ENCODE measurements at places on chromosomes 5 and 9. TPM values are rescaled to one million over a fixed set of nuclear protein-coding genes. Genes with fewer than 3 reads are reported as not detected.

DNA sequence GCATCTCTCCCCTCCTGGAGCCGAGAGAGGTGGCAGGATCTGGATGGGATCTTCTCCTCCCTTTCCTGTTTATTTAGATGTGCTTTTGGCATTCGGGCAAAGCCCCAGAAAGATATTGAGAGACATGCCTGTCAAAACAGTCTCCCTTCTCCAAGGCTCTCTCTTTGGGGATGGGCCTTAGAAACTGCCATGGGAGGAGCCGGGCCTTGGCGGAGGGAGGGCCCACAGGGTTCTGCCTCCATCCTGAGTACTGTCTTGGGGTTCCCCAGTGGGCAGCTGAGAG lies 41.9 kb downstream of the DAB2IP start:
- DNase-seq, result no peak

GRCh38 chr9:120152295-120152694 lies 427.7 kb downstream of the CDK5RAP2 start:
- peak; percentile 9 for DNase-seq

- no peak for DNase-seq
Measured at GRCh38 chr5:112205846-112206245, 213.2 kb downstream of the EPB41L4A start.

GRCh38 chr5:134440201-134440755 lies 28.6 kb upstream of the CDKN2AIPNL start:
- no peak for DNase-seq

DNA sequence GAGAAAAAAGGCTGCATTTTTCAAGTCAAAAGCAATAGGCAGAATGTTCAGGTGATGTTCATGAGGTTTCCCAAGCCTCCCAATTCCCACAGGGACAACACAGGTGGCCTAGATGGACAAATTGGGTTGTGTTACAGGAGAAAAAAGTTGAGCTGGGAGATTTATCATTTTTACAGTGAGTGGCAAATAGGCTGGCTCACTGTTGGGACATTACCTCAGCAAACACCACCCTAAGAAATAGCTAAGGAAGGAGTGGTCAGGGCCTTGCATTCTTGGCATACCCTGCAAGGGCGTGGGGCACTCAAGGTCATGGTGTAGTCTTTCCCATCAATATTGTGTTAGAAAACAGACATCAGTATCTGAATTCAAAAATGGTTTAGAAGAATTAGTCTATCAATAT lies 23.3 kb upstream of the CPLANE1 start:
- DNase-seq, result peak; percentile 38

- DNase-seq, result peak; percentile 92
Measured at GRCh38 chr9:112065806-112066606, 109.1 kb downstream of the SUSD1 start.

DNA sequence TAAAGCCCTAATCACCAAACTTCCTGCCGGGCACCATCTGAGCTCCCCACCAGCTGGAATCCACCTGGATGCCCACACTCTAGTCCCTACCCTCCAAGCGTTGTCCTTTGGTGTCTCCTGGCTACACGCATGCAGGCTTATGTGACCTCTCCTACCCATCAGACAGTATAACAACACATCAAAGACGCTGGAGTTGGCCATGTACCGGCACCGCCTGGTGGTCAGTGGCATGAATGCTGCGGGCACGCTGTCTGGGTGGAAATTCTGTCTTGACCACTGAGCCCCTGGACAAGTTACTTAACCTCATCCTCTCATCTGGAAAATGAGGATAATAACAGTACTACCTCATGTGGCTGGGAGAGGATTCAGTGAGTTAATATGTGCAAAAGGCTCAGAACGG lies 23.4 kb upstream of the CORO2A start:
- no peak for DNase-seq

- DNase-seq, result no peak
Measured at GRCh38 chr5:54722846-54723433, 205.4 kb downstream of the SNX18 start.

DNA sequence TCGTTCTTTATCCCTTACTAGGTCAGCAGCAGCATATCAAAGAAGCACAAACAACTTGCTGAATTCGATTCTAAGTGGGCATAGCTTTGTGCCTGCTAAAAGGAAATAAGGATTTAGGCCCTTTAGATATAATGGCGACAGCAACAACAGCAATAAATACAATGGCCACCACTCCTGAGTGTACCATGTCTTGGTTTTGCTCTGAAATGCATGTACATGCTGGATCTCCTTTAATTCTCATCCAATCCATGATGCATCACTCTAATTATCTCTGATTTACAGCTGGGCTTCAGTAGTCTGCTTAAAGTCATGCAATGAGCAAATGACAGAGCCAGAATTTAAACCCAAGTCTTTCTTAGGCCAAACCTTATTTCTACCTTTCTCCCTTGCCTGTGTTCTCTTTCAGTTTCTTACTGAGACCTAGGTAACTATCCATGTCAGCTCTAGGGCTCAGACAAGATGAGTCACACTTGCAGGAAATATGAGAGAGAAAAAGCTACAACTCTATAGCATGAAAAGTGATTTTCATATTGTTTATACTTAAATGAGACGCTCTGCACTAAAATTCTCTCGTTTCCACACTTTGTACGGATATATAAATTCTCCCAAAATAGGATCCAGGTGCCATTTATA lies 111.8 kb downstream of the HMHB1 start:
- DNase-seq, result no peak

- no peak for DNase-seq
Measured at GRCh38 chr9:128454991-128455390, 815 bp upstream of the ODF2 start.

- no peak for DNase-seq
Measured at GRCh38 chr5:458547-459353, 15.8 kb downstream of the EXOC3 start.

GRCh38 chr5:13201022-13201421 lies 743.5 kb downstream of the DNAH5 start:
- DNase-seq, result no peak

DNA sequence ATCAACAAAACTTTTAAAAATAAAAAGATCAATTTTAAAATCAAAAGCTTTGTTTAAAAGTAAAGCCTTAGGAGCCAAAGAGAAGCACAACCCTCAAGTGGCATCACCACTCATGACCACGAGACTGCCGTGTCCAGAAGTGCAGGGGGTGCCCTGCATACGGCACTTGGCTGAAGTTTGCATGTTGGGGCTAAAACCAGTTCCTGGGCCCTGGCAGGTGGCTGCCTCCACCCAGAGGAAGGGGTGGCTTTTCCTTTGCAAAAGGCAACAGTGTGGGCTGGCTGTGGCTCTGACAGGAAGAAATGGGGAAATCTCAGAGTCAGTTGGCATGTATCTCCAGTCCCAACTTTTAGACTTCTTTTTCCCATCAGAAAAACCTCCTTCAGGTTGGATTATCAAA lies 15.3 kb downstream of the TRMO start:
- no peak for DNase-seq

GRCh38 chr9:105248691-105249090 lies 4.2 kb downstream of the SLC44A1 start:
- no peak for DNase-seq

GRCh38 chr9:109708451-109708945 lies 71.5 kb upstream of the PALM2AKAP2 start:
- DNase-seq, result peak; percentile 17

NEURL1B gene
- polyA plus RNA-seq, result 13.5 TPM

CERCAM gene
- polyA plus RNA-seq, result 19.9 TPM

PHAX gene
- polyA plus RNA-seq, result 30.9 TPM

PCDHA10 gene
- 1.1 TPM for polyA plus RNA-seq

TAF11L5 gene
- polyA plus RNA-seq, result not detected

SLC22A4 gene
- polyA plus RNA-seq, result 9.6 TPM

MYOZ3 gene
- 3.0 TPM for polyA plus RNA-seq

CTNND2 gene
- polyA plus RNA-seq, result 2.8 TPM

PALM2AKAP2 gene
- polyA plus RNA-seq, result 4.3 TPM

ADAMTS16 gene
- polyA plus RNA-seq, result 1.2 TPM
